ENCODE measurements at places on chromosomes 7 and 10.

GRCh38 chr10:112628951-112629609 is 182.1 kb downstream of the VTI1A start:
- DNase-seq: no peak

DNA sequence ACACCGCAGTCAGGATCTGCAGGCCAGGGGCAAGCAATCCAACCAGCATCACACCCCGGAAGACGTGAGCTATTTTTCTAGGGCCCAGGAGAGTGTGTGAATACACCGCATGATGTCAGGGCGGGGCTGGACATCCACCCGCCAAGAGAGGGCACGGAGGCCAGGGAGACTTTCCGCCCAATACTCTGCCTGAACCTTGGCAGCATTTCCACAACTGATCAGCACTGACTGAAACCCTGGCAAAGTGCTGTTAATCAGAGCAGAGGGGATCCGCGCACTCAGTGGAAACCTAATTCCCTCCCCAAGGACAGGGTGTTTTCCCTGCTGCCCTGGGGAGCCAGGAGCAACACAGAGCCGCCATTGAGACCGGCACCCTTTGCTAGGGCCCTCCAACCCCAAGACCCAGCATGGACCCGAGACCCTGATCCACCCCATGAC is 8.2 kb downstream of the MAD1L1 start:
- DNase-seq: no peak

DNA sequence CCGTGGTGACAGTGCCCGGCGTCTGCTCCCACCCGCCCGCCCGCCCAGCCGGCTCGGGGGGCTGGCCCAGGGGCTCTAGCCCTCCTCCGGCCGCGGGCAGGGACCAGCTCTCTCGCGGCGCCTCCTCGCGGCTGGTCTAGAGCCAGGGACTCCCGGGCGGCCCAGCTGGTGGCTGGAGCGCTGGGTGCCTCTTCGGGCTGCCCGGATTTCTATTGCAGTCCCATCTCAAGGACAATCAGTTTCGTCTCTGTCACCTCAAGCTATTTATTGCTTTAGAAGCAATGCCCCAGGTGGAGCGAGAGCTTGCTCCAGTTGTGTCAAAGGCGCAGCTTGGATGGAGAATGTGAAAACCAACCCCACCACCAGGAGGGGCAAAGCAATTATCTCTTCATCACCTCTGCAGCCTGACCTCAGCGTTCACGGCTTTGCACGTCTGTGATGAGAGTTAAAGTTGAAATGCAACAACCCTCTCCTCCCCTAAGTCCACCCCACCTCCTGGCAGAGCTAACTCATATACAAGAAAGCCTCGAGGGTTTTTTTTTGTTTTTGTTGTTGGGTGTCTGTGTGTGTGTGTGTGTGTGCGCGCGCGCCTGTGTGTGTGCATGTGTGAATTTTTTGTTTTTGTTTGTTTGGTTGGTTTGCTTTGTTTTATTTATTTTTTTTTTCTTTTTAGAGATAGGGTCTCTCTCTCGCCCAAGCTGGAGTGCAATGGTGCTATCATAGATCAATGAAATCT is at the start of gene ITGA8:
Gene ITGA8, minus strand, starts transcription at position 24 of the 736 bp plus-strand sequence. CDS start 151 bp downstream, outside the sequence.
- no peak for DNase-seq

DNA sequence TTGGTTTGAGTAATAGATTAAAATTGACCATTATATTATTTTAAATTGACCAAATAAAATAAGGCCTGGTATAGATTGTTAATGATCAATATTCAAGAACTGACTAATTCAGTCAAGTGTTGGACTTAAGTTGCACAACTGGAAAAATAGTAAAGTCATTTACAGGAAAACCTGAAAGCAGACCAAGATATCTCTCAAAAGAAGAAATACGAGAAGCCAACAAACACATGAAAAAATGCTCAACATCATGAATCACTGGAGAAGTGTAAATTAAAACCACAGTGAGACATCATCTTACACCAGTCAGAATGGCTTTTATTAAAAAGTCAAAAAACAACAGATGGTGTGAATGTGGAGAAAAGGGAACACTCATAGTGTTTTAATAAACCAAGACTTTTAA is 80.4 kb upstream of the MALRD1 start:
- DNase-seq: no peak

GRCh38 chr10:88987243-88987725 is 3.3 kb upstream of the FAS start:
- DNase-seq: no peak

Measured in COLO829 (cell line).